ENCODE measurements at places on chromosomes 5 and 9. TPM values are rescaled to one million over a fixed set of nuclear protein-coding genes. Genes with fewer than 3 reads are reported as not detected.

GRCh38 chr5:54794135-54794975 lies 191.0 kb downstream of the ESM1 start:
- no peak for DNase-seq

- DNase-seq, result no peak
Measured at GRCh38 chr9:107308461-107308860, 25.4 kb downstream of the RAD23B start.

DNA sequence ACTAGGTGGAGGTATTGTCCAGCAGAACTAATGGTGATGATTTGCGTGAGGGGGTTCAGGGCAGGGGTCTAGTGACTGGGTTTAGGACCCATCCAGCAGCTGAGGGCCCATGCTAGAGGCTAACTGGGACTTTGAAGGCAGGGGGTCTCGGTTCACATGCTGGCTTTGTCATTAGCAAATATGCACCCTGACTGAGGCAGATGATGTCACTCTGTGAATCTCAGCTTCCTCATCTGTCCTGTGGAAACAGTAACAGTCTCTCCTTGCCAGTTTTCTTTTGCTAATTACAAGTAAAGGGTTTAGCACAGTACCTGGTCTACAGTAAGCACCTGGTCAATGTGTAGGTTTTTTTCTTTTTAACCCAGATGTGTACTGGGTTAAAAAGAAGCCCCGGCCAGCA lies 5.2 kb downstream of the SH2D3C start:
- no peak for DNase-seq

- DNase-seq, result no peak
Measured at GRCh38 chr5:164561933-164562872, 1056.8 kb downstream of the MAT2B start.

- no peak for DNase-seq
Measured at GRCh38 chr9:134592018-134592818, 49.4 kb upstream of the COL5A1 start.

DNA sequence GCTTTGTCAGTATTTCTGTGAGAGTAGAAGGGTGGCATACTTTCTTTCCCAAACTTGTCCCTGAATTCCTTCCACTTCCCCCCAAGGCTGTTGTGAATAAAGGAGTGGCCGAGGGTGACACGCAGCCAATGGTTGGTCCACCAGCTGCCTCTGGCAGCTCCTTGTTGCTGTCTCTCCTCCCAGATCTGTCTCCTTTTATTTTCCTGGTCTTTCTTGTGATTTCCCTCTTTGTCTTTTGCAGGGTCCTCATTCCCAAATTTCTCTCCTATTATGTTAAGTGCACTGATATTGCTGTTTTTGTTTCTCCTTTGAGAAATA lies 137.5 kb upstream of the HMHB1 start:
- DNase-seq, result no peak

DNA sequence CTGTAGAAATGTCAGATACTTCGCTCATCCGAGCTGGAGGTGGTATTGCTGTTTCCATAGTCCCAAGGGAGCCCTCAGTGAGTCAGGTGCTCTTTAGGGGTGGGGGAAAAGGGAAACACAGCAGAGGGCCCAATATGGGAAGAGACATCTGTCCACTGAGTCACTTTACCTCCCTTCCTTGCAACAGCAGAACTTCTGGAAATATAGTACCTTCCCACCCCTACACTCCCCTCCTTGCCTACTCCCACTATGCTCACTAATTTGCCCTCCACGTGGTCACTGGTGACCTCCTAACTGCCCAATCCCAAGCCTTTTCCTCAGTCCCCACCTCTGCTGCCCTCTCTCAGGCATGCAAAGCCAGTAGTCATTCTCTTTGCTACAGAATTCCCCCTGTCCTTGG lies 1.9 kb downstream of the HK3 start:
- no peak for DNase-seq

- no peak for DNase-seq
Measured at GRCh38 chr9:94974154-94974879, 247.8 kb downstream of the AOPEP start.

GRCh38 chr5:44942524-44943001 lies 133.8 kb downstream of the MRPS30 start:
- DNase-seq, result no peak

DNA sequence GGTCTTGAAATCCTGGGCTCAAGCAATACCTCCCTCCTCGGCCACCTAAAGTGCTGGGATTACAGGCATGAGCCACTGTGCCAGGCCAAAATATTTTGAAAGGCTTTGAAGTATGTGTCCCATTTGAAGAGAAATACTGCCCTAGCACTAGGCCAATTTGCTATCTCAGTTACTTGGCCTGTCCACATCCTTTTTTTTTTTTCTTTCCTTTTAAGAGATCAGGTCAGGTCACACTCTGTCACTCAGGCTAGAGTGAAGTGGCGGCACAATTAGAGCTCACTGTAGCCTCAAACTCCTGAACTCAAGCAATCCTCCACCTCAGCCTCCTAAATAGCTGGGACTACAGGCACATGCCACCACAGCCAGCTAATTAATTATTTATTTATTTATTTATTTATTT lies 84.2 kb downstream of the NR6A1 start:
- DNase-seq, result no peak

- no peak for DNase-seq
Measured at GRCh38 chr5:1153428-1153827, 41.6 kb upstream of the SLC12A7 start.

- no peak for DNase-seq
Measured at GRCh38 chr9:90821697-90822096, 20.1 kb downstream of the SYK start.

The GABRG2 gene
- total RNA-seq, result not detected

The RGS14 gene
- 4.8 TPM for total RNA-seq

The NPR3 gene
- total RNA-seq, result 0.37 TPM

The BASP1 gene
- total RNA-seq, result 79.3 TPM

The UGT3A1 gene
- total RNA-seq, result not detected

The WDR55 gene
- total RNA-seq, result 25.3 TPM

The SLC36A3 gene
- total RNA-seq, result not detected

The EQTN gene
- not detected for total RNA-seq

The PCDHGA1 gene
- 0.22 TPM for total RNA-seq

The OSMR gene
- 12.8 TPM for total RNA-seq

The PCDHB4 gene
- 0.21 TPM for total RNA-seq
